ENCODE measurements at places on chromosomes 11 and 22. TPM values are rescaled to one million over a fixed set of nuclear protein-coding genes. Genes with fewer than 3 reads are reported as not detected.

The KLHL35 gene
- 0.24 TPM for total RNA-seq

- DNase-seq: no peak
These were observed 181.5 kb upstream of the ZBED5 start for GRCh38 chr11:11039208-11039965.

- DNase-seq: no peak
These were observed at the start of gene TYMP for GRCh38 chr22:50529897-50530579. Gene TYMP, minus strand, starts transcription at chr22:50530012. Its CDS starts 303 bp downstream, at chr22:50529709.

GRCh38 chr11:26621132-26621531, 49.1 kb upstream of the MUC15 start:
- DNase-seq: no peak

DNA sequence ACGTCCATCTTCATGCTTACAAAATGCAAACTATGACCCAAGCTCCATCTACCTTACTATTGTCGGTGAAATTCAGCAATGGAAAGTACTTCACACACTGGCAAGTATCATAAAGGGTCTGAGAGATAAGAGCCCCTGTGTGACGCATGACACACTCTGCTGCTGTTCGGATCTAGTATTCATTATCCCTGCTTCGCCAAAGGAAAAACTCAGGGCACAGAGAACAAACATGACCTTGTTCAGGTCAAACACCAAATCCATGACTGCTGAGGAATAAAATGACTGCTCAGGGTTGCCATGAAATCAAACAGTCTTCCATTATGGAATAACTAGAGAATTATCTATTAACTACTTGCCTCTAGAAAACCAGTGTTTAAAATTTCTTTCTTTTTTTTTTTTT, 73.0 kb downstream of the MICAL3 start:
- DNase-seq: peak; percentile 74

The DEPDC7 gene
- 4.4 TPM for total RNA-seq

Data from SK-MEL-5 (cell line).